CD4-positive, alpha-beta T cell treated with Interleukin-1 beta for 1 hour (primary cell): ENCODE measurements at places on chromosomes 5 and 9.

DNA sequence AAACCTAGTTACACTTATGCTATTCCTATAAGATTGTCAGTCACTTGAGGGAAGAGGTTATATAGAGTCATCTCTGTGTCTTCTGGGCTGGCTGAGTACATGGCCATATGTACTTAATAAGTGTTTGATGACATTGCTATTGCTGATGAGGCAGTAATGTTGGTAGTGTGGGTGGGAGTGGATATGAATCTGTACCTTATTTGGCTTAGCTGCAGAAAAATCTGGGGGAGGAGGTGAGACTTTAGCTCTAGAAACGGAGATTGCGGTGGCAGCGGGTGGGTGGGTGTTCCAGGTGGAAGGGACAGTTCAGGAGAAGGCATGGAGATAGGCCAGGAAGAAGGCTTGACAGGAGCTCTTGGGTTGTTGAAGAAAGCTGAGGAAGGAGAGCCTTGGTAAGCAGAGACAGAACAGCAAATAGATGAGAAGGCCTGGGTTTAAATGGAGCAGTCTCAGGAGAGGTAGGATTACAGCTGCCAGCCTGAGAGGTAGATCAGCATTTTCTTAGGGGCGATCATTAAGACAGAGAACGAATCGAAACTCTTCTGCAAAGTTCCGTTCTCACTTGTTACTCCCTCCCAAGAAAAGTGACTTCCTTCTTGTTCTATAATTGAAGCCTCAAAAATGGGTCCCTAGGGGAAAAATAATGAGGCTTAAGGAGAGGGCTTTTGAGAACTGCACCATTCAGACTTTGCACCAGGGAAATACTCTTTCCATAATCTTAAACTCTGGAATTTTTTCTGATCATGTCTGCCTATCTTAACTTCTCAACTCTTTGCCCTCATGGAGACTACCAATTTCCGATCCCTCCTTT, 160.5 kb downstream of the UNC13B start:
- DNase-seq = no peak

DNA sequence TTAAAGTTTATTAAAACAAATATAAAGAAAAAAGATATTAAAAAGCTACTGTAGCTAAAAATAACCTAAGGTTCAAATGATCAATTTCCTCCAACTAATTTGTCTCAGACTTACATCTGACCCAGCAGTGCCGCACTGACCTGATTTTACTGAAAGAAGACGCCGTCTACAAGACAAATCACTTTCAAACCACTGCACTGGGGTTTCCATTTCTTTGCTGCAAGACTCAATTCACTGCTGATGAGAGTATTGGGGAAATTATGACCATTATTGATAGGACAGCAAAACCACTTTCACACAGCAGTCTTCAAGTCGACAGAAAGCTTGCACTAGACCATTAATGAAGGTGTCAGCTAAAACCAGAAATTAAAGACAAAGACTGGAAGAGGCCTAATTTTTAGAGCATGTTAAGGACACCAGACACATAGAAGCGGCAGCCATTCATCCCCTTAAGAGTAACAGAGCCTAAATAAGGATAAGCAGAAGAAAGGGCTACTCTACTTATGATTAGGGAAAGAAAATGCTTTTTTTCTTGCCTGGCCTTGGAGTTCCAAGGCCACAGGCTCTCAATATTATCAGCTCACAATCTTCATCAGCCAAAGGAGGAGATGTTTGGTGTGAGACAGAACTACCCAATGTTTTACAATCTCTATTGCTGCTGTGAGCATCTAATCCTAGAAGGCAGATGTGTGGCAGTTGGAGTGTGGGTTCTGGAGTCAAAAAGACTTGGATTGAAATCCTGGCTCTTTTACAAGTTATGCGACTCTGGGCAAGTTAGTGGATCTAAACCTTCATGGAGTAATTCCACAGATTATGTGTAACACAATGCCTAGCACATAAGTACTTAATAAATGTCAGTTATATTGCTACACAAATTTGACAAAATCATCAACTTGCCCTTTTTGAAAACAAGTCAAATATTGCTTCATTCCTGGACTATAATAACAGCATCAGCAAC, 190.7 kb downstream of the MAPKAP1 start:
- DNase-seq = no peak

- no peak for DNase-seq
Observed at GRCh38 chr5:172321593-172321992, 38.0 kb upstream of the UBTD2 start.

GRCh38 chr5:172797771-172798191, 26.8 kb upstream of the DUSP1 start:
- no peak for DNase-seq

GRCh38 chr9:92292338-92293074, 991 bp downstream of the IARS1 start:
- DNase-seq = no peak

DNA sequence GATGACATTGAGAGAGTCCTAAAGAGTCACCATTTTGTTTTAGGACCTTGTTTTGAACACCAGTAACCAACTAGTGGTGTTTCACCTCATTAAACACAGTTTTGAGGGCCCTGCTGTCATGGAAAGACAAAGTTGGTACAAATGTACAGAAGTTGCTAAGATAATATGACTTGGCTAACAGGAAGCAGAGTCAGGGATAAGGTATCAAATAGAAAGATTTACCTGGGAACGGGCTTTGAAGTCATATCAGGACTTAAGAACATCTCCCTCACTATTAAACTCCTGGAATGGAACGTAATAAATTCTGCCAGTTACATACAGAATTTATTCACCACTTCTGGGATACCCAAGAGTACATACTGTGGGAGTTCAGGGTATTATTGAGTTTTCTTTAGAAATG, 115.6 kb downstream of the SNCAIP start:
- no peak for DNase-seq

DNA sequence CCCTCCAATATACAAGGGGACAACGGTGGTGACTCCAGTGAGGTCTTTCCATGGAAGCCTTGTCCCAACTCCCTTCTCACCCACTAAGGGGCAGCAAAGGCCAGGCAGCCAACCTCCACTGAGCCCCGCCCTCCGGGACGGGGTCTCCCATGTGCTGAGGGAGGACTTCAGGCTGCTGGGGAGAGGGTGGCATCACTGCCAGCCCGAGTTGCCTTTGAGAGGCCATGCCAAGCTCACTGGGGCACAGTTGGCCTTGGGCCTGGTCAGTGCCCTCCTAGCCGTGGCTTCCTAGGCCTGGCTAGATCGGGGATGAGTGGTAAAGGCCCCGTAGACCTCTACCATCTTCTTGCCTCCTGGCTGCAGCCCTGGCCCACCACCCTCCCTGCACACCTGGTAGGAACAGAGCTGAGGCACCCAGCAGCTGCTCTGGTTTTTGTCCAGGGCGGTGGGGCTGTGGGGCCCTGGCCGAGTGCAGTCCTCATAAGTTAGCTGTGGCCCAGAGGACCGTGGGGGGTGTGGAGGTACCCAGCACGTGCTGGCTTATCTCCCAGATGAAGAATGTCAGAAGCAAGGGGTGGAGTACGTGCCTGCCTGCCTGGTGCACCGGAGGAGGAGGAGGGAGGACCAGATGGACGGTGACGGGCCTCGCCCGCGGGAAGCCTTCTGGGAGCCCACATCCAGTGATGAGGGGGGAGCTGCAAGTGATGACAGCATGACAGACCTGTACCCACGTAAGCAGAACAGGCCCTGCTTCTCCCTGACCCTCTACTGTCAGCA, 3.2 kb downstream of the SURF2 start:
- DNase-seq = no peak

DNA sequence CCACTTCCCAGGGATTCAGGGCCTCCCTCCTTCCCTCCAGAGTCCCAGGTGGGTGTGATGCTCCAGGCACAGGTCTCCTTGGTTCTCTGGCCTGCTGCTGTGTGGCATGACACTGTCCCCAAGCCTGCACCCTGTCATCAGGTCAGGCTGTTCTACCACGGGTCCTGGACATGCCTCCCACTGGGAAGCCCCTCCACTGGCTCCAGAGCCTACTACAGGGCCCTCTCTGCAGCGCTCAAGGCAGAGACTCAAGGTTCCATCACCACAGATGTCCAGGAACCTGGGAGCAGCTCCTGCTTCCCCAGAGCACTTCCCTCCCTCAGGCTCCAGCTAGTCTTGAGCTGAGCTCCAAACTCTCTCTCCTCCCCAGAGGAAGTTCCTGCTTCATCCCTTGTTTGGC, 237.3 kb downstream of the PBX3 start:
- no peak for DNase-seq

- no peak for DNase-seq
Observed at GRCh38 chr9:35293376-35293964, 131.7 kb downstream of the UNC13B start.

- no peak for DNase-seq
Observed at GRCh38 chr5:63011158-63011557, 432.5 kb downstream of the LRRC70 start.

- DNase-seq = no peak
Observed at GRCh38 chr5:40679913-40680681, at the start of gene PTGER4. Gene PTGER4, plus strand, starts transcription at chr5:40679915. Its CDS starts 1,079 bp downstream, at chr5:40680994.

- DNase-seq = no peak
Observed at GRCh38 chr9:98522487-98522886, 186.2 kb downstream of the GABBR2 start.

DNA sequence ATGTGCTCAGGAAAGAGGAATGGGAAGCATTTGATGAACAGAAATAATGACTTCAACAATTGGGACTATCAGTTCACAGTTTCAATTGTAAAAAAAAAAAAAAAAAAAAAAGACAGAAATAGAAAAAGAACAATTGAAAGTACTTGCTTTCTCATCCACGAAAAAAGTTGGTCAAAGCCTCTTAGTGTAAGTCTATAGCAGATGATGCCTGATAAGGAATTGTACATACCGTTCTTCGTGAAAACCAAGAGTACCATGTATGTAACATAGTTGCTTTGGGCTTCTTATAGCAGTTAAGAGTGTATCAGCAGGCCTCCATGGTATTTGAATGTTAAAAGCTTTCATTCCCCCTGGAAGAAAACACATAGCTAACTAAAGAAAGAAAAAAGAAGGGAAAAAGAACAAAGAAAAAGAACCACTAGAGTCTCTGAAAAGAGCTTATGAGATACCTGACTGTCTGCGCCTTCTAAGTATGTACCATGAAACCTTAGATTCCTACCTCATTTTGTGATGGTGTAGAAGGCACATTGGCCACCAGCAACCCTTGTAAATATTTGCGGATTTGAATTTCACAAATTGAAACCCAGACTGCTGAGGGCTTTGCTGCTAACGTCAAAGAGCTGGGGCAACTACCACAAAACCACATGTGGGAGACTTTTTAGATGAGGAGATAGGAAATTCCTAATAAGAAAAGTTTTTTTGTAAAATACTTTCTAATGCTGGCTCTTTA, 75.2 kb downstream of the TMC1 start:
- no peak for DNase-seq

GRCh38 chr5:74155501-74155900, 485.0 kb downstream of the ENC1 start:
- DNase-seq = no peak
